Renal pelvis (tissue), 12 donors: ENCODE measurements at places on chromosomes 6 and 20.

GRCh38 chr6:11650025-11650696, 112.6 kb downstream of the TMEM170B start:
- no peak for DNase-seq

DNA sequence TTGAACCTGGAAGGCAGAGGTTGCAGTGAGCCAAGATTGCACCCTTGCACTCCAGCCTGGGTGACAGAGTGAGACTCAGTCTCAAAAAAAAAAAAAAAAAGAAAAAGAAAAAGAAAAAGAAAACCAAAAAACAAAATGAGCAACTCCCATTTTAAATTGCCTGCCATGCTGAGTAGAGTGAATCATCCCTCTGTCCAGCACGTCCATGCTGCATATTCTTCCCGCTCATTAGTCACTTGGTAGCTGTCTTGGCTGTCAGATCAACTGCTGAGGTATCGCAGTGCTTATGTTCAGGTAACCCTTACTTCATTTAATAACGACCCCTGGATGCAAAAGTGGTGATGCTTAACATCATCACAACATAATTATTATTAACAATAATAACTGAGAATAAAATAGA, 72.6 kb upstream of the RNF24 start:
- no peak for DNase-seq

DNA sequence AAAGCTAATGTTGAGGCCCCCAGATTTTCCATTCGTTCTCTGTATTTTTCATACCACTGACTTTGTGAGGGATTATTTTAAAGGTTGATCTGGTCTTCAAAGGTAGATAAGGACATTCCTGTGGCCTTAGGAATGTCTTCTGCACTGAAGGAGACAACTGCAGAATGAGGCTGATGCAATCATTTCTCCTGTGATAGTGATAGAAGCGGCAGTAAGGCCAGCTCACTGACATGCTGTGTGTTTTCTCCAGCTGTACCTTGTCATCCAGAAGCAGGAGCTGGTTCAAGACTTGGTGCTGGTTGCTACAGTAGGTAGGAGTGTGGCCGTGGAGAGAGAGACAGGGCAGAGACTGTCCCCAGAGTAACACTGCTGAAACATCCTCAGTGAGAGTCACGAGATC, 53.8 kb downstream of the DCBLD1 start:
- no peak for DNase-seq

- DNase-seq: no peak
Observed at GRCh38 chr6:41531591-41532582, 14.3 kb upstream of the FOXP4 start.

- DNase-seq: no peak
Observed at GRCh38 chr20:3890999-3891929, 2.1 kb downstream of the PANK2 start.

DNA sequence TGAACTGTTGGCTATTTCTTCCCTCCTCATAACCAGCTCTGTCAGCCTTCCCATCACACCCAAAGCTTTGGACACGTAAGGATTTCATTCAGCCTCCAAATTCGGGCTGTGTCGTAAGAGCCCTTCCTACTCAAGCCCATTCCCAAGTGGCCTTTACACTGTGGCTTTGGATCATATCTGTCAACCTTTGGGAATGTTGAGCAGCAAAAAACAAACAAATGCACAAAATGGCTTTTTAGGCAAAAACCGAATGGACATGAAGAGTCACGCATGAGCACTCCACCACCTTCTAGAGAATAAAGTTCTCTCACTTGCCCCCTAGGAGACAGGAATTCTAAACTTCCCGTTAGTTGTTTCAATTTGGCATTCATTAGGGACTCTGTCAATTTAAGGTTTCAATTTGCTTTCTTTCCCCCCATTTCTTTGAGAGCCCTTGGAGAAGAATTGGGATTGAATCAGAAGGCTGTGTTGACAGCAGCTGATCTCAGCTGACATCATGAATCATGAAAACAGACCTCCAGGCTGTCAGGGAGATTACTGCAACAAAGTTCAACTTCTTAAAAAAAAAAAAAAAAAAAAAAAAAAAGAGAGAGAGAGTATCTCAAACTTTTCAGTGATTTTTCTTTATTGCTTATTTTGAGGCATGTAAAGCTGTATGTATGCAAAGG, 110.3 kb downstream of the BCAS1 start:
- no peak for DNase-seq

- DNase-seq: peak; percentile 17
Observed at GRCh38 chr6:144064402-144065212, 30.8 kb downstream of the SF3B5 start.

GRCh38 chr6:20147469-20147868, 64.8 kb downstream of the MBOAT1 start:
- DNase-seq: no peak

- DNase-seq: no peak
Observed at GRCh38 chr20:54209216-54209813, 1.4 kb downstream of the PFDN4 start.

GRCh38 chr6:53979468-53980067, 131.7 kb upstream of the MLIP start:
- no peak for DNase-seq

DNA sequence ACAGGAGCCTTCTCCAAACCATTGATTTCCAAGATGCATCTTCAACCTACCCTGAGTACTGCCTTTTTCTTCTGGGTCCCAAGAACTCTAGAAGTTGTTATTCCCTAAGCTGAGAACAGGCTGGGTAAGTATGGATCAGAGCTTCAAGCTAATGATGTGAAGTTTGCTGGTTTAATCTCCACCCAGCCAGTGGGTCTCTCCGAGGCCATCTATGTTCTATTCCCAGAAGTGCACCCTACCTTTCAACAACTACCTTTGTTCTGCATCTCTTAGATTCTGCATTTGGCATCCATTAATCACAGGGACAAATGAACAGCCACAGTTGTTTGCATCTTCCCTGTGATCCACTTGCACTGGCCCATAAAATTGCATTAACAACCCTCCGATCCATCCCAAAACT, 246.2 kb downstream of the HIVEP2 start:
- no peak for DNase-seq
